Hepatocyte (in vitro differentiated cells): ENCODE measurements at places on chromosomes 2 and 18. TPM values are rescaled to one million over a fixed set of nuclear protein-coding genes. Genes with fewer than 3 reads are reported as not detected.

DNA sequence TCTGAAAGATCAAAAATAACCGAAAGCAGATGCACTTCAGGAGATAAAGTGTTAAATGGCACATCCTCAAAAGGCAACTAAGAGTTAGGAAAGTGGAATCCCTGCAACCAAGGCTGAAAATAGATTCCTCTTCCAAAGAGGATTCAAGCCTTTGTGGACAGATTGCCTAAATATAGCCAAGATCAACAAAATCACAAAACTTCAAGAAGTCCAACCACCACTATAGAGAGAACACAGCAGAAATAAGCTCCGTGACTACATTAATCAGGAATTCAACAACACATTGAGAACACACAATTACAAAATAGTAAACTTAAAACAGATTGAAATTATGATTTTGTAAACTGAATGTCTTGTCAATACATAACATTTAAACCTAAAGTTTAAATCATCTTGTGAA, 165.7 kb downstream of the LNPK start:
- DNase-seq = no peak

GRCh38 chr2:226676618-226677017, 123.0 kb downstream of the IRS1 start:
- no peak for DNase-seq

- DNase-seq = no peak
These were observed 118.9 kb upstream of the COL5A2 start for GRCh38 chr2:189298481-189298880.

- no peak for DNase-seq
These were observed 82.4 kb downstream of the EXOC6B start for GRCh38 chr2:72743481-72743880.

GRCh38 chr18:79064228-79064627, 5.0 kb upstream of the ATP9B start:
- DNase-seq = no peak

DNA sequence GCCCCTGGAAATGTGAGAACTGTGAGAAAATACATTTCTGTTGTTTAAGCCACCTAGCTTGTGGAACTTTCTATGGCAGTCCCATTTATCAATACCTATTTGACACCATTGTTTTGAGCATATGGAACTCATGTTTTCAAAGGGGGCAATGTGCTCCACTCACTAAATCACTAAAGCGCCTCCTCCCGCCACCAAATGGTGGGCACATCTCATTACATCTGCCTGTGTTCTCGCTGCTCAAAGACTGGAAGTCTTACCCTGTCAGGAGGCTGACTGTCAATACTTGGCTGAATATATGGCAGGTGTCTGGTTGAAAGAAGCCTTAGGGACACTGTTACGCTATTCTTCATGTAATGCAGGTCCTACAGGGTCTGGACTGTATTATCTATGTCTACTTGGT, 767.7 kb downstream of the TSN start:
- DNase-seq = no peak

DNA sequence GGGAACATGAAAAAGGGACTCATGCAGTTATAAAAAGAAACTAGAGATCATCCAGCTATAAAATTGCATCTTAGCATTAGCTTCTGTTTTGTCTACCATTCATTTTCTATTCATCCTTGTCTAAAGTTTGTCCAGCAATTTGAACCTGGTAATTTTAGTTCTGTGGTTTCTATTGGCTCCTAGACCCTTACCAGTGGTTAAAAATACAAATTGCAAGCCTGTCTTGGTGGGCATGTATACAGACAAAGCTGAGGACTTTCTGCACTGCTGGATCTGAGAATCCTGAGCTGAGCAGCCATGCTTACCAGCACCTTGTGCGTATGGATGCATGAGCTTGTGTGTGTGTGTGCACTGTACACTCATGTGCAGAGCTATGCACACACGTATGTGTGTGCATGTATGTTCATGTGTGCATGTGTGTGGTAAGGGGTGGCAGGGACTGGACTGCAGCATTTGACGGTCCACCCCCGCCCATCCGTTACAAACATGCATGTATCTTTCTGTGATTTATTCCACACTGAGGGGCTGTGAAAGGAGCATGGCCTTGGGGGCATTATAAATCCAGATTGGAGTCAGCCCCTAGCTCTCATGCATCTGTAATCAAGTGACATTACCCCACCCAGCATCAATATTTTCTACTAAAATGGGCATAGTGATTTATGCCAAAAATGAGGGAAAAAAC, 144.7 kb downstream of the FAM210A start:
- no peak for DNase-seq

DNA sequence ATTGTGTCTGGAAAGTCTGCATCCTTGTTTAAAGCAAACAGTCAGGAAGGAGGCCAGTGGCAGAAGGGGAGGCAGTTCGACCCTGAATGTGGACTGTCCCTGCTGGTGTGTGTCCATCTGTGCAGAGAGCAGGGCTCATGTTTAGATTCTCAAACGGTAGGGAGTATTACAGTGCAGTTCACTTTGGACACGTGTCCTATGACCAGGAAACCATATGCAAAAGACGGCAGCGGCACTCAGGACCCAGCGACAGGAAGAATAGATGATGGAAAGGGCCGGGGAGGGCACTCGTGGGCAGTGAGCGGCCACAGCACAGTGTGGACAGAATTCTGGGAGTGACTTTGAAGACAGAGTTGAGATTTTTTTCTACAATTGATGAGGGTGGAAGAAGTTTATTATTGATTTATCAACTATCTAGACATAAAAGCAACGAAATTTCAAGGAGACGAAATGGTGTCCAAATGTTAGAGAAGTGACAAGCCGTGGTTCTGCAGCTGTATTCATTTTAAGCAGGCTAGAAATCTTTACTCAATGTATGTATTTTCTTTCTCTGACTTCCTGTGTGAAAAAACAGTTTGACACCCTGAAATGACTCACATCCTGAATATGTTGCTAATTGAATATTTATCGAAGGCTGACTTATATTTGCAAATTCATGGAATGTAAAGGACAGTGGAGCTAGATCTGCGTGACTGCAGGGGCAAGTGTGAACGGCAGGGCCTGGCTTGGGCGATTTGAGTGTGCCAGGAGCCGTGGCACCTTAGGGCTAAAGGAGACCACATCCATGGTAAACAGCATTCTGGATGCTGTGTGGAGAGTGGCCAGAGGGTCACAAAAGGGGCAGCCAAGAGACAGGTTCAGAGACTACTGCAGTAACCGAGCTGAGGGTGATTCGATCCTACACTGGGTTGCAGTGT, 214.2 kb downstream of the PTGR3 start:
- no peak for DNase-seq

DNA sequence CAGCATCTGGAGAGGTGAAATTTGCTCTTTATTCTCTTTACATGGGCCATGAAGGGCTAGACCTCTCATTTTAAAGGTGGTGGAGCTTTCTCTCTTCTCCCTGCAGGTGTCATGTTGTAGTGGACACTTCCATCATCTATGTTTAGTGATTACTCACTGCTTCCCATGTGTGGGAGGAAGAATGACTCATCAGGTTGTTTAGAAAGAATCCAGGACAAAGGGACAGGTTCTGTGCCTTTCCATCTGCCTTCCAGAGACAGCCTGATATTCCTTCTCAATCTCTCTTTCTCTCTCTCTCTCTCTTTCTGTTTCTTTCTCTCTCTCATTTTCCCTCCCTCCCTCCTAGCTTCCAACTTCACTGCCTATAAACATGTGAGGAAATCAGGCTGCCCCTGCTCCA, 38.7 kb downstream of the SCG2 start:
- peak; percentile 64 for DNase-seq

SRD5A2 gene
- 0.40 and 0.52 TPM in 2 replicates for total RNA-seq

ATOH8 gene
- 2.0 and 2.9 TPM in 2 replicates for total RNA-seq

SRSF7 gene
- total RNA-seq = 113 and 120 TPM in 2 replicates

CFAP65 gene
- total RNA-seq = 0.03 and 0.12 TPM in 2 replicates

POLR1B gene
- 16.4 and 17.5 TPM in 2 replicates for total RNA-seq

CXCR1 gene
- total RNA-seq = not detected in 2 replicates

CRYGD gene
- total RNA-seq = not detected in 2 replicates
